ENCODE measurements at places on chromosomes 5 and 9.

DNA sequence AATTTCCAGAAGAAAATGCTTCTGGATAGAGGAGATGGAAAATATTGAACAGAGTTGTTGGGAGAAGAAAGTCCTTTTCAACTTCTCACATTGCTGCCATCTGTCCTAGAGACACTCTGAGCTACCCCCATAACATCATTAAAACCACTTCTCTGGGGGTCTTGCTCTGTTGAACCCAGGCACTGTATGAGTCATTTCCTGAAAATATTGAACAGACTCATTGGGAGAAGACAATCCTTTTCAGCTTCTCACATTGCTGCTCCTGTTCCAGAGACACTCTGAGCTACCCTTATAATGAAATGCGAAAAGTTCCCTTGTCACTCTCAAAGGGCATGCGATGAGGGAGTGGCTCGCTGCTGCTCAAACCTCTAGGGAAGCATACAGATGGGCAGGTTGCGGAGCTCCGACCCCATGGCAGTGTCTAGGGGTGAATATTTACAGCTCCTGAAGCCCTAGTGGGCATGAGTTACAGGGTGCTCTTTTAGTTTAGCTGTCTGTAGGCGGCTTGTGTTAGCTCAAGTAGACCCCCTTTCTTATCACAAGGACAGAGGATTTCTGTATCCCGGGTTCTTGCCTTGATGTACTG lies 90.7 kb downstream of the CDKN2A start:
- no peak for DNase-seq

DNA sequence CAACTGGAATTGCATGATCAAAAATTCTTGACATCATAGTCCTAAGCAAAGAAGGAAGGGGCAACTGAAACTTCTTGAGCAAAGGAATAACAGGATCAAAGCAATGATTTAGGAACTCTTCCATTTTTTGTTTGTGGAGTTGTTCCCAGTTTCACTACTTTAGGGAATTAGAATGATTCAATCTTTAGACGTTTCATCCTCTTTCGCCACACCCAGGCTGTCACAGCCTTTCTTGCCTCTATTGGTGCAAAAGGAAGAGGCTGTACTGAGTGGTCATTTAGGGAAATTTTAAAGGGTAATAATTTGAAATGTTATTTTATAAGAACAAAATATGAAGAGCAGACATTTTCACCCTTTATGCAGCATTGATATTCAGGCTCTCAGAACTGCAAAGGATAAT lies 1026.0 kb upstream of the ARRDC3 start:
- DNase-seq = no peak

GRCh38 chr5:39072925-39073766 lies 1.1 kb downstream of the RICTOR start:
- DNase-seq = peak; percentile 52

DNA sequence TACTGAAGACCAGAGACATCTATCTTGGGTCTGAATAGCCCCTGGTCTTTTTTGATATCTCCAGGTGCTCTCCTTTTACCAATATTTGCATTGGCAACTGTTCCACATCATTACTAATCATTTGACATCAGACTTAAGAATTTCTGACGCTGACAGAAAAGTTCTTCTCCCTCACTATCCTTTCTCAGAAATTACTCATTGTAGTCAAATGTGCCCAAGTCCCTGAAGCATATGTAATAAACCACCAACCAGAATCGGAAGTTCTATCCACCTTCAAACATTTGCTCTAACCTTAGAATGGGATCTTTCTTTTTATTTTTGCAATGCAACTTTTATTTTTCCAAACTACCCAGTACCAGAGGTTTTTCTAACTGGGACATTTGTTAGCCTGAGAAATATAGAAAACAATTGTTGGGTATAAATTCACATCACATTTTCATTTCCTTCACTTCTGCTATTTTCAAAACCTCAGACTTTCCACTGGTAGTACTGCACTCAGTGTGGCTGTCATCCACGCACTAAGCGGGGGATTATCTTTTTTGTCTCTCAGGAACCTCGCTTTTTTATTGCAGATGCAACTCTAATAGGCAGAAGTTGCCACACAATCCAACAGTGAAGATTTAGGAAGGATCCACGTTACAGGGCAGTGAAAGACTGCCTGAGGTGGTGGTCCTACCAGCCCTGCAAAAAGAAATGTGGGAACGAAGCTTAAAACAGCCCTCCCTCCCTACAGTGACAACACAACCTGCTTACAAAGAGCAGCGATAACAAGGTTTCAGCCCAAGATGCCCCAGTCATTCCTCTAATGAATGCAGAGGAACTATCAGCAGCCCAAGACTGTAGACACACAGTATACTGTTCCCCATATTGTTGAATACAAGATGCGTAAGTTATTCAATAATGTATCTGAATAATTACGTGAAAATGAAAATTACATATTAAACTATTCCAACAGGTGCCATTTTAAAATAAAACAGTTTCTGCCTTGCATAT lies 201.2 kb downstream of the EBF1 start:
- no peak for DNase-seq

DNA sequence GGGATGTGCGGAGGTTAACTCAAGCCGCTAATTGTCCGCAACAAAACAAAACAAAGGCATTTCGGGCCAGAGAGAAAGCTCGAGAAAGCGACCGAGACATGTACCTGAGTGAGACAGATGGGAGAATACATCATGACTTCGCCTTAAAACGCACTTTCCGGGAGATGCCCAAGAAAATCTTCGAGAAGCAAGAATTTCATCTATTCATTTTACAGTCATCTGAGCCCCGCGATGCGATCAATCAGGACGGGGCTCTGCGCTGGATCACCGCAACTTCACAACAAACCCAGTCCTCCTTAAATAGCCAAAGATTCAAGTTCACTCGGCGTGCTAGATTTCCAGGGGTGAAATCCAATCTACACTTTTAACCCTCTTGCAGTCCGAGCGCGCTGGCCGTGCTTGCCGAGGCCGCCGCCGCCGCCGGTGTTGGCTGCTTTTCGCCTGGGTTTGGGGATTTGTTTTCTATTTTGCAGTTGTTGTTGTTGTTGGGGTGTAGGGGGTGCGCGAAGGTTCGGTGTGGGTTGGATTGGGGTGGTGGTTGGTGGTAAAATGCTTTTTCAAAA lies 482 bp downstream of the NFIB start:
- DNase-seq = no peak

DNA sequence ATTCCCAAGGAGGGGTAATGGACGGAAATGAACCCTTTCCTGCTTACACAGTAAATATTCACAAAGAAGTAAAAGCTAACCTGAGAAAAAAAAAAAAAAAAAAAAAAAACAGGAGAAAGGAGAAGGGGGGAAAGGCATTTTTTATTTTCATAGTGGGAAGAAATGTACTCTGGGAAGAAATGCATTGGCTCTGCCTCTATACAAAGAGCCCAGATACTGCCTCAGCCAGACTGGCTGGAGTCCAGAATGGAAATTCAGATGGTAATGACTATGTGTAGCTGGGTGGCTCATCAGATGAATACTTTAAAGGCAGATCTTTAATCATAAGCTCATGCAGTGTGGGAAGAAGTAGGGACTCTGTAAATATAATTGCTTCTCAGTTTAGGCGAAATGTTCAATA lies 124.9 kb upstream of the ZNF608 start:
- no peak for DNase-seq

GRCh38 chr9:38651400-38652042 lies 31.1 kb upstream of the ANKRD18A start:
- DNase-seq = no peak

GRCh38 chr9:18822850-18823249 lies 210.2 kb downstream of the SAXO1 start:
- no peak for DNase-seq

DNA sequence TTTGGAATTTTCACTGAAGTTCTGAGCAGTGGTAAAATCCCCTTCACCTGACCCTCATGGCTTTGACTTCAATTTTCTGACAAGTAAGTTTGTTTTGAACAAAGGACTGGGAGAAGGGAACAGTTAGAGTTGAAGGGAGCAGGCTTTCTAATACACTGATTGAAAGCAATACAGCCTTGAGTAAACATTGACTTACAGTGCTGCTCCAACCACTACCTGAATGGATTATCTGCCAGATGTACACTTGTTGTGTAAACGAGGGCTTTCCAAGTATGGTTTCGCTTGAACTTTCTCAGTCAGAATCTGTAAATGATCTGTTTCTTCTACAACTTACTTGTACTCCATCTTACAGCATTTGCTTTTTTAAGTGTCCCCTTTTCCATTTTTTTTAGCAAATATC lies 1414.9 kb upstream of the NUDT12 start:
- no peak for DNase-seq

- no peak for DNase-seq
These were observed 333.3 kb downstream of the MAT2B start for GRCh38 chr5:163838738-163839137.

DNA sequence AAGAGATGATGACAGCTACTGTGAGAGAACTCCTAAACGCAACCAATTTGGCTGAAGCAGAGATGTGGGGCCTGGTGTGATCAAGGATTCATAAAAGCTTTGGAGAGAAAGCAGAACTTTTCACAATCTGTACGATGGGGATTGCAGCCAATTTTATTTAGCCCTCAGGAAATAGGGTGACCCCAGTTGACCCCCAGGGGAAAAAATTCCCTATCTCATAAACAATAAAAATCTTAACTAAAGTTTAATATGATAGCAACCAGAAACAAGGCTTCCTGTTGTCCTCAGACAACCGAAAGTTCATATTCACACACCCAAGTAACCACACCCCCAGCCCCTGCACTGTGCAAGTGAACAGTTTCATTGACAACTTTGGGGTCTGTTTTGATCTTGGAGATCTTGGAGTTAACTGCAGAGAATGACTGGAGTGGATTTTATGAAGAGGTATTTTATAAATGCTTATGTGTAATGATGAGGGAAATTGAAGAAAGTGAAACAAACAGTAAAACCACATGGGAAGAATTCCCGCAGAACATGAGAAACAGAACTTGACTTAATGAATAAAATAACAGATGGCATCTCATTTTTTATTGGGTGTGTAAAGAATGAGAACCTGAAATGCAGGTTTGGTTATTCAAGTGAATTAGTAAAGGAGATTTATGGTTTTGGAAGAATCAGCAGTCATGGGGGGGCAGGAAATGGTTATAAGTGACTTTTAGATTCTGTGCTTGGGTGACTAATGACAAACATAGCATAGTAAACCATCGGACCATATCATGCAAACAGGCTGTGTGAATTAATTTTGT lies 94.5 kb downstream of the PDE4D start:
- DNase-seq = no peak

GRCh38 chr5:137347865-137348264 lies 151.3 kb downstream of the SPOCK1 start:
- no peak for DNase-seq

GRCh38 chr9:35470894-35471293 lies 19.0 kb upstream of the RUSC2 start:
- no peak for DNase-seq

DNA sequence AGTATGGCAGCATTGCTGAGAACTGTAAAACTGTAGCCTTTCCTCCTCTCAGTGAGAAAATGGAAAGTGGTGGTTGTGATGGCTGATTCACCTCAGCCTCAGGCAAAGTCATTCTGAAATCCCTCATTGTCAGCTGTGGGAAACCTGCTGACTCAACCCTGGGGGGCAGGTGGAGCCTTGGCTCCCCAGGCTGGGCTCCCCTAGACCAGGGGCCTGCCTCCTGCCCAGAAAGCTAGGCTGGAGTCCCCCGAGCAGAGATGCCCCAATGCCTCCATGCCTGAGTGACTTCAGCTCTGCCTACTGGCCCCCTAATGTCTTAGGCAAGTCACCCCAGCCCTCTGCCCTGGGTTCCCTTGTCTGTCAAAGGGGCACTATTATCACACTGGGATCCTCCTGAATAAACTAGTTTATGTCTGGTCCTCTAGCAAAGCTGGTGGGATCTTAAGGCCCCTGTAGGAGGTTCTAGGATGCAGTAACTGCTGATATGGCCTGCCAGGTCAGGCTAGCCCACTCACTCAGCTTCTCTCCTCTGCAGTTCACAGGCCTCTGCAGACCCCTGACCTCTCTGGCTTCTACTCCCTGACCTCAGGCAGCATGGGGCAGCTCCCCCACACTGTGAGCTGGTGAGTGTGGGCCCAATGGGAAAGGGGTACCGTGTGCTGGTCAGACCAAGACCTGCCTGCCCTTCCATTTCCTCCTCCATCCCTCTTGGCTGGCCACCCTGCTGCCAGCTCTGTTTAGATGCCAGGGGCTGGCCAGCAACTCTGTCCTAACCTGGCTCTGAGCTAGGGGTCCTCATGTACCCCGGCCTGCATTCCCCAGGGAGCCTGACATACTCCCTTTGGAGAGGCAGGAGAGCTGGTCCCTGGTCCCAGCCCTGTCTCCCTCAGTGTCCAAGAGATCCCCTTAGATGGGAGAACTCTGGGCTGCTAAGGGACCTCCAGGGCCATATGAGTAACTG lies 24.2 kb downstream of the TCF7 start:
- no peak for DNase-seq

GRCh38 chr5:172716796-172717313 lies 54.1 kb downstream of the DUSP1 start:
- DNase-seq = peak; percentile 35

- no peak for DNase-seq
These were observed 53.5 kb upstream of the MCCC2 start for GRCh38 chr5:71533615-71534014.

DNA sequence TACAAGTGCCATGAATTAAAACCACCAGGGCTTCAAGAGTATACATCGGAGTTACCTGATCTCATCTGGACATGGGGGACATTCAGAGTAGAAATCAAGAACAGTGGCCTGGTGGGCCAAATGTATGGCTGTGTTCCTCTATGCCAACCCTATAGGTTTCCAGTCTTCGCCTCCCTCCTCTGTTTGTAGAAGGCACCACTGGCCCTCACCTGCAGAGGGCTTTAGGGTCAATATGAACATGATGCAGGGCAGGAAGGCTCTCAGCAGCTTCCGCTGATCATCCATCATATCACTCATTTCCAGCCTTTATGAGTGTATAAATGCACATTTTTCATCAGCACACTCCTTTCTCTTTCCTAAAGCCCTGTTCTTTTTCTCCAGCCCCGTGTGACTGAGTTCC lies 555.5 kb upstream of the BRINP1 start:
- DNase-seq = no peak

DNA sequence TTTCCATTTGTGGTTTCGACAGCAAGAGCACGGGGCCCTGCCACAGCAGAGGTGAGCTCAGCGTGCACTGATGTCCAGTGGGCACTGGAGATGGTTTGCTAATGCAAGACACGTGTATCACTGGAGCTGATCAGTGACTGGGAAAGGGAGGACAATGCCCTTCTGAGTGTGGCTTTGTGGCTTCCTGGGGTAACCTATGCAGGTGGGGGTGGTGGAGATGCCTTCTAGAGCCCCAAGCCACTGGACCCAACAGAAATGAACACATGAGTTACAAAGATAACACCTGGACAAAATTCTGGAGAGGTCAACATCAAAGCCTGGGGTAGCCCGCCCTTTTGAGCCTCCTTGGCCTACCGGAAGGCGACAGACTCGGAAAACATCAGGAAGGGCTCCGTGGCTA lies 261.3 kb downstream of the CRB2 start:
- no peak for DNase-seq

GRCh38 chr9:135321580-135321979 lies 158.0 kb upstream of the PPP1R26 start:
- no peak for DNase-seq

DNA sequence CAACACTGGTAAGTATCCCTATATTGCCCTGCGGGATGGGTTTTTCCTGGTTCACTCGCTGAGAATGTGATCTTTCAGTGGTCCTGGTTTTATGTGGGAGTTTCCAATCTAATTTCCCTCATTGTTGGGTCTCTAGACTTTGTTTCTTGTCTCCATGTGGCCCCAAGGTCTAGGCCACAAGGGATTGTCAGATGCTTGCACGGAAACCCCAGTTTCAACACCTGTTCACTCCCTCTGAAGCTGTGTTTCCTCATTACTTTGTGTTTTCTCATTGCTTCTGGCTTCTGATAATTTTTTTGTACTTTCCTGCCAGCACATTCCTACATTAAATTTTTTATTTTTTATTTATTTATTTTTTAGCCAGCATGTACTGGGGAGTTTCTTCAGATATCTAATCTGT lies 191.5 kb downstream of the TTLL11 start:
- DNase-seq = no peak

Data from HL-60 (cell line).